ENCODE measurements at places on chromosomes 6 and 20. TPM values are rescaled to one million over a fixed set of nuclear protein-coding genes. Genes with fewer than 3 reads are reported as not detected.

The CLVS2 gene
- polyA plus RNA-seq: not detected

The SGK2 gene
- polyA plus RNA-seq: not detected

The ROS1 gene
- polyA plus RNA-seq: not detected

The RAET1E gene
- polyA plus RNA-seq: not detected

The KATNA1 gene
- polyA plus RNA-seq: 30.7 TPM

The TAP2 gene
- polyA plus RNA-seq: 67.6 TPM

The CD24 gene
- 0.48 TPM for polyA plus RNA-seq

The WFDC5 gene
- not detected for polyA plus RNA-seq

The MCHR2 gene
- polyA plus RNA-seq: not detected

The KHDRBS2 gene
- polyA plus RNA-seq: not detected

The STMND1 gene
- polyA plus RNA-seq: not detected

Measured in immature natural killer cell (primary cell).